ENCODE measurements at places on chromosomes 5 and 9. TPM values are rescaled to one million over a fixed set of nuclear protein-coding genes. Genes with fewer than 3 reads are reported as not detected.

Gene GABRA6
- not detected for total RNA-seq

Gene ACSL6
- 0.98 TPM for total RNA-seq

Gene ALDH1B1
- total RNA-seq: 13.7 TPM

Gene DMRT2
- 0.46 TPM for total RNA-seq

Gene SLC25A48
- total RNA-seq: not detected

Gene TRPM3
- 0.35 TPM for total RNA-seq

Gene CRB2
- 0.93 TPM for total RNA-seq

Gene GRXCR2
- not detected for total RNA-seq

Gene AGXT2
- total RNA-seq: not detected

Gene RABEPK
- total RNA-seq: 10.0 TPM

GRCh38 chr9:107707428-107707837 lies 217.9 kb upstream of the KLF4 start:
- no peak for DNase-seq

DNA sequence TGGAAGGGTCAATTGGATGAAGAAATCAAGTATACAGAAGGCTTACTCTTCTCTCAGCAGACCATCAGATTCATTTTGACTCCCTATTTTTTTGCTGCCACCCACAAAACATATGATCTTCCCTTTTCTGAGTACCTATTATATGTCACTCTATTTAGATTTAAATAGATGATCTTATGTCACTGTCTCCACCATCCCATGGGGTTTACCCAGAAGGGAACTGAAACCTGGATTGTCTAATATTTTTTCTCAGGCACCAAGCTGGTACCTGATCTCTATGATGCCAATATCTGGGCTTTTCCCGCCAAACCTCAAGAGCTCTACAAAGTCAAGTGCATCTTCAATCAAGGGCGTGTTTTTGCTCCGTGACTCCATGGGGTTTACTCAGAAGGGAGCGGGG lies 118.7 kb downstream of the GAS1 start:
- no peak for DNase-seq

GRCh38 chr5:62112689-62113228 lies 193.2 kb upstream of the KIF2A start:
- DNase-seq: no peak

GRCh38 chr9:108041551-108041950 lies 552.0 kb upstream of the KLF4 start:
- no peak for DNase-seq

- DNase-seq: no peak
These were observed 10.6 kb upstream of the CSNK1A1 start for GRCh38 chr5:149561848-149562247.

DNA sequence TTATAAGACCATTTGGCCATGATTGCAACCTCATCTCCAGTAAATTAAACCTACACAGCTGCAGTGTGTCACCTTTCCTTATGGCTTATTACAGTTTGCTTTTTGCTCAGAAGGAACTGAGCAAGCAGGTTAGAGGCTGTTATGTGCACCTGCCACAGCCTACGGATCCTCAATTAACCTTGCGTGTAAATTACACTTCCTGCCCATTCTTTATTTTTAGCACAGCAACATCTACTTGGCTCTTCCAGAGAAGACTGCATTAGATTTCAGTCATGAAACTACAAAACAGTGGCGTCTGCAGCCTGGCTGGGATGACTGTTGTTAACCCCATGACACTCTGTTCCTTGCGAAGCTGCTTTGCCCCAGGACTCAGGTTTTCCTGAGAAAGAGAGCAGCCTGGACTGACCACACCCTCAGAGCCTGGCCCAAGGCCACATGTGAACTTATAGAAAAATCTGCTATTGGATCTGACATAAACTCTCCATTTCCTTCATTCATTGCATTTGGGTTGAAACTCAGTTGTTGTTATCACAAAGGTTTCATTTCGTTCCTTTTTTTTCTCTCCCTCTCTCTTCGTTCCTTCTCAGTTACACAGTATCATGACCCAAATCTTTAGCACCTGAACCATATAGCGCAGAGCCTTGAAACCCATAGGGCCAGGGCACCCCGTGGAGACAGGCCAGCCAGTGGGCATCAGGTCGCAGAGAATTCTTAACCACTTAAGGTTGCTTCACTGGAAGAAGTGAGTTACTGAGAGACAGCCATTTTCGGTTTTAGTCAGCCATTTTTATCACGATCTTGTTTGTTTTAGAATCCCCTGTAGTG lies 138.6 kb downstream of the PALM2AKAP2 start:
- no peak for DNase-seq

- no peak for DNase-seq
These were observed 11.9 kb downstream of the LCN1 start for GRCh38 chr9:135533113-135533512.

GRCh38 chr5:167696558-167697314 lies 594.7 kb upstream of the WWC1 start:
- no peak for DNase-seq

- no peak for DNase-seq
These were observed 54.5 kb upstream of the SMIM15 start for GRCh38 chr5:61216741-61217140.

DNA sequence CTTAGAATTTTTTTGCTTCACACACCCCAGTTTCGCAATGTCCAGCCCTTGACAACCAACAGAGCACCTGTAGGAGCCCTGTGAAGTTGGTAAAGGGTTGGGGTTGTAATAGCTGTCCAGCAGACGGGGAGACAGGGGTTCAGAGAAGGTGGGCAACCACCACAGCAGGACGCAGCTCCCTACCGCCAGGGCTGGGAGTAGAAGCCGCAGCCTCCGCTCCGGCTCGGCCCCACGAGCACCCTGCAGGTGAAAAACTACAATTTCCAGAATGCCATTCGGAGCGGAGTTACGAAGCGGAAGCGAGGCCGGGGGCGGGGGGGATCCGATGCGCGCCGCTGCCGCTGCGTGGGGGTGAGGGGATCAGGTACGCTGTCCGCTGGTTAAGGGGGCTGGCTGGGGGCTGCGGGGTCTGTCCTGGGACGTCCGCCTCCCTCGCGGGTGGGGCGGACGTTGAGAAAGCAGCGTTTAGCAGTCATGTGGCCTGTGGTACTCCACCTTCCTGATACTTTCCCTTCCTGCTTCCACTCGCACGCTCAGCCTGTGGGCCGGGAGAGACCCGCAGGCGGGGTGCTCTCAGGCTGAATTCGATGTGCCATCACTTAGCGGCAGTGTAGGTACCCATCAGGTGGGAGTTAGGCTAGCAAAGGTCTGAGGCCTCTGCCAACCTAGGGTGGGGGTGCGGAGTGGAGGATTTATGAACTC lies at the start of gene TRMT10B:
Gene TRMT10B, plus strand, starts transcription at position 317 of the 702 bp plus-strand sequence. CDS start 8,127 bp downstream, outside the sequence.
- DNase-seq: peak; percentile 88

DNA sequence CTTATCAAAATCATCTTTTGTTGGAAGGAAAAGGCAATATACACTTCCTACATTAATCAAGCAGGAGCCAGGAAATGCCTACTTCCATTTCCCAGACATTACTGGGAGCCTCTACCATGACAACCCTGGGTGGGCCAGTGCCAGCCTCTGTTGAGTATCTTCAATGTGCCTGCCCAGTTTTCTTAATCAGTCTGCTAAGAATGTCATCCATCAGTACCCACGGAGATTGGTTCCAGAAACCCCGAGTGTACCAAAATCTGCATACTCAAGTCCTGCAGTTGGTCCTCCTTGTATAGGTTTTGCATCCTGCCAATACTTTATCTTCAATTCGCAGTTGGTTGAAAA lies 82.4 kb downstream of the MARCHF3 start:
- no peak for DNase-seq

- no peak for DNase-seq
These were observed 162.5 kb downstream of the SPOCK1 start for GRCh38 chr5:137336565-137337120.

DNA sequence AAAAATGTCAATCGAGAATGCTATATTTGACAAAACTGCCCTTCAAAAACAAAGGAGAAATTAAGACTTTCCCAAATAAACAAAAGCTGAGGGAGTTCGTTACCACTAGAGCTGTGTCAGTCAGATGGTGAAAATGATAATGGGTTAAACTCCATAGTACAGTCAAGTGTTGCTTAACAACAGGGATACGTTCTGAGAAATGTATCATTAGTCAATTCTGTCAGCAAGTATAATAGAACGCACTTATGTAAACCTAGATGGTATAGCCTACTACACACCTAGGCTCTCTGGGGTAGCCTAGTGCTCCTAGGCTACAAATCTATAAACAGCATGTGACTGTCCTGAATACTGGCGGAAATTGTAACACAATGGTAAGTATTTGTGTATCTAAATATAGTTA lies 138.7 kb downstream of the DRD1 start:
- DNase-seq: no peak

DNA sequence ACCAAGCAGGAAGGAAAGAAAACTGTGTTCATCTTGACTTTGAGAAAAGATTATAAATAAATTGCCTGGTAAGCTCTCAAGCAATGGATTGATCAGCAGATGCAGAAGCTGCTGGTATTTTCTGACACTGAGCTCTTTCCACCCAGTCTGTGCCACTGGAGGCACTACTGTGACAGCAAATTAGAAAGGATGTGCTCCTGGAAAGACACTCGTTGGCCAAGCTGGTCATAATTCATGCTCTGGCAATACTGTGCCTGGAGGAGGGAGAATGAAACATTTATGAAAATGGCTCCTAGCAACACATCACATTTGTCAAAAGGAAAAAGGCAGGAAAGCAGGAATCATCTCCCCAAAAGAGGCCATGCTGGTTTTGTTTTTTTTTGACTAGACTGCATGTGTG lies 84.2 kb downstream of the CAVIN4 start:
- no peak for DNase-seq

DNA sequence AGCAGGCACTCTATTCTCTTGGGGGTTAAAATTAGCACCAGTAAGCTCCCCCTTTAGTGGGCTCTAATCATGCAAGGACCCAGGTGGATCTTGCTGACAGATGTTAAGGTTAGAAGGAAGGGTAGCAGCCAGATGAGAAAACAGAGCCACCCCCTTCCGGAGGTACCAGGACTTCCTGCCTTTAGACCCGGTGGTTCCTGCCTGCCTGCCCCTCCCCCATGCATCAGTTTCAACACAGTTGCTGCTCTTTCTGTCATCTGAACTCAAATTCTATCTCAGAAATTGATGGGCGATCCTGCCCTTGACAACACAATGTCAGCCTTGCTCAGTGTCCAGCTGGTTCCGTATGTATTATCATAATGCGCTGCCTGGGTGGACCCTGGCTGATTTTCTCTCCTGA lies 287.3 kb downstream of the EBF1 start:
- no peak for DNase-seq

GRCh38 chr5:69271376-69271775 lies 36.7 kb downstream of the CDK7 start:
- no peak for DNase-seq

DNA sequence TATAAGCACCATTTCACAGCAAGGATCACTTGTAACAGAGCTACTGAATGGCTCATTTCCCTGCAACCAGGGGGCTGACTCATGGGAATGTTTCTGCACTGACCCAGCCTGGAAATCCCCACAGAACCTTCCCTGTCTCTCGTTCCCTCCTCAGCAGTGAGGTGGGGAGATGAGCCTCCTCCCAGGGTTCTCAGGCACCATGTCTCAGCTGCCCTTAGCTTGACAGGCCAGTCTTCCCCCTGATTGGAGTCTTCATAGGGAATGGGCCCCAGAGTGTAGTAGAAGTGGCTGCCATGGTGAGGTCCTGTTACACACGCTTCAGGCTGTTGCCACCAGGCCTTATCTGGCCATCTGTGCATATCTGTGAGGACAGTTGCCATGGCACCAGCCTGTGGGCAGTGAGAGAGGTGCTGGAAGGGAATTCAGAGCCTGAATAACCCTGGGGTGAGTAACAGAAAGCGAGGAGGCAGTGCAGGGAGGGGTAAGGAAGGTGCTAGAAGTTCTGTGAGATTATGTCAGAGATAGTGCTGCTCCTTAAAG lies 324.4 kb downstream of the ENC1 start:
- DNase-seq: no peak

DNA sequence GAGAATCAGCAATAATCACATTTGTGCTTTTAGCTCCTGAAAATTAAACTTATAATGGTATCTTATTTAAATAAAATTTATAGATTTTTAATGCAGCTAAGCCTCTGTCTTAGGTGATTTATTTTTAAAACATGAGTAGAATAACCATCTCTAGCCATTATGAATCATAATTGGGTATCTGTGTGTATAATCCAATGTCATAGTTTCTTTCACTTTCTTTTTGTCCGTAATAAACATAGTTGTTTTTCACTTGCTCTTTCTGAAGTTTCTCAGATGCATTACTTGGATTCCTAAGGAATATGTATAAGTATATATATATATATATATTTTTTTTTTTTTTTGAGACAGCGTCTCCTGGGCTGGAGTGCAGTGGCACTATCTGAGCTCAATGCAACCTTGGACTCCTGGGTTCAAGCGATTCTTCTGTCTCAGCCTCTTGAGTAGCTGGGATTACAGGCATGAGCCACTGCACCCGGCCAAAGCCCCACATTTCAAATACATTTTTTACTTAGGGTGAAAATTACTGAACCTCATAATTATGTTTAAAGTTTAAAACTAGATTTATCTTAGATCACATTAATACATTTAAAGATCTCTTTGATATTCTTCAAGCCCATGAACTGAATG lies 377.1 kb downstream of the PRDM9 start:
- no peak for DNase-seq
